ENCODE measurements at places on chromosomes 1 and 21. TPM values are rescaled to one million over a fixed set of nuclear protein-coding genes. Genes with fewer than 3 reads are reported as not detected.

- H3K27me3 ChIP-seq, result no peaks in the 10 kb centered on the region
- peak; percentile 11 for DNase-seq
- H3K36me3 ChIP-seq, result no peaks in the 10 kb centered on the region
These were observed 768 bp downstream of the EDARADD start for GRCh38 chr1:236394879-236395229.

DNA sequence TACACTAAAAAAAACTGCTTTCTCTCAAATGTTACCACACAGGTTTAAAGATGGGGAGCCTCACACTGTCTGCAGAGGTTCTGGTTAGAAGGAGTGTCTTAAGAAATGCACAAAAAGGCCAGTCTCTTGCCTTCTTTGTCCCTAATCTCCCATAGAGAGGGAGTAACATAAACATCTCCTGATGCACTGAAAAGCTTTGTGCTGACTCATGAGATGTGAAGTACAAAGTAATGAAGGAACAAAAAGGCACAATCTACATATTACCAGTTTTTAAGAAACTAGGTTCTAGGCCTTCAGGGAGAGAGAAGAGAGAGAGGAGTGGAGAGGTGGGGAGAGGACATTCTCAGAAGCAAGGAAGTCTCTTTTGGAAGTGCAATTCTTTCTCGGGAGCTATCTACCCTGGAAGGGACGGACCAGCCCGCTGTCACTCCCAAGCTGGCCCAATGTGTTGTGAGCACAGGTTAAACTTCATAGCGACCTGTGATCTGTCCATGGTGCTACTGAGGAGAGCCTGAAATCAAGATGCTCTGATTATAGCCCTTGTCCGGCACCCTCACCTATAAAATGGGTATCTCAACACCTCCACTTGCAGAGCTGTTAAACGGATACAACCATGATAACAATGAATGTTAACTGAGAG is 458.1 kb downstream of the DISC1 start:
- H3K36me3 ChIP-seq, result no peaks in the 10 kb centered on the region
- no peak overlapping the region for H3K27ac ChIP-seq
- H3K27me3 ChIP-seq, result no peaks in the 10 kb centered on the region
- no peaks in the 10 kb centered on the region for H3K4me1 ChIP-seq
- no peak overlapping the region for H3K4me3 ChIP-seq

DNA sequence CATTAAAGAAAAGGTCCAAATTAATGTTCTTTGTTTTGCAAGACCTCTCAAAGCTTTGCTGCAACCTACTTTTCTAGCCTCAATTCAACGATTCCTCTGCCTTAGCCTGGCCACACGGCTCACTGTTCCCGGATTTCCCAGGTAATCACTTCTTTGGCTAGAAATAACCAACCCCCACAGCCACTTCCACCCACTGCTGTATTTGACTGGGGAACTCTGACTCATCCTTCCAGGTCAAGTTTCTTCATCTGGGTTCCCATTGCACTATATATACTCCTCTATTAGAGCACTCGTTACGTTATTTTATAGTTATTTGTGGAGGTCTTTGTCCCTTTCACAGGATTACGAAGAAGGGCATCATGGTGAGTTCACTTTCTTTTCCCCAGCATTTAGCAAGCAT is 185.9 kb downstream of the CACNA1E start:
- H3K4me3 ChIP-seq, result no peak overlapping the region
- H3K4me1 ChIP-seq, result no peaks in the 10 kb centered on the region
- no peaks in the 10 kb centered on the region for H3K27me3 ChIP-seq
- no peak for DNase-seq
- no peaks in the 10 kb centered on the region for H3K36me3 ChIP-seq

- H3K27me3 ChIP-seq, result no peaks in the 10 kb centered on the region
- no peak overlapping the region for H3K4me3 ChIP-seq
- no peak overlapping the region for H3K27ac ChIP-seq
- no peak for DNase-seq
These were observed 23.1 kb downstream of the SOD1 start for GRCh38 chr21:31682620-31683019.

Gene TTC22
- 3.3 TPM for polyA plus RNA-seq

Gene ACTL8
- not detected for polyA plus RNA-seq

Gene LRP8
- polyA plus RNA-seq, result 0.64 TPM

Gene TMEM35B
- 166 TPM for polyA plus RNA-seq
